ENCODE measurements at places on chromosomes 7 and 10. TPM values are rescaled to one million over a fixed set of nuclear protein-coding genes. Genes with fewer than 3 reads are reported as not detected.

DNA sequence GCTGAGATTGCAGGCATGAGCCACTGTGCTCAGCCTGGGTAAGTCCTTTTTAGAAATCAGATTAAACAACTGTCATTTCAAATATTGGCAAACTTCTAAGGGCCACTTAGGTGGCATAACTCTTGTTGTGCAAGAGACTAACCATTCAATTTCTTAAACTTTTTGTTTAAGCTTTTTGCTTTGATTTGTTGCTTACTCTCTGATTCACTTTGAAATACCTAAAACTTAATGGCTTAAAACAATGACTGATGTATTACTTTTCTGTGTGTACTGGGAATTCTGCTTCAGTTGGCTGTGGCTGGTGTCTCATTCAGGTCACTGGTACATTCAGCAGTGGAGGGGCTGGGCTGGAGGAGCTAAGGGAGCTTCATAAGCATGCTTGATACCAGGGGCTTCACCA, 28.9 kb downstream of the ZNF25 start:
- no peak for DNase-seq

HKDC1 gene
- polyA plus RNA-seq = not detected

GRCh38 chr10:87094373-87095235, at the start of the genes GLUD1 and SHLD2:
Gene GLUD1 (minus strand): TSS chr10:87094843. CDS start chr10:87094769, 74 bp downstream.
Gene SHLD2 (plus strand): TSS chr10:87095206. CDS start chr10:87151355, 56,149 bp downstream.
- peak; percentile 92 for DNase-seq

CCL26 gene
- not detected for polyA plus RNA-seq

PAX4 gene
- not detected for polyA plus RNA-seq

DNA sequence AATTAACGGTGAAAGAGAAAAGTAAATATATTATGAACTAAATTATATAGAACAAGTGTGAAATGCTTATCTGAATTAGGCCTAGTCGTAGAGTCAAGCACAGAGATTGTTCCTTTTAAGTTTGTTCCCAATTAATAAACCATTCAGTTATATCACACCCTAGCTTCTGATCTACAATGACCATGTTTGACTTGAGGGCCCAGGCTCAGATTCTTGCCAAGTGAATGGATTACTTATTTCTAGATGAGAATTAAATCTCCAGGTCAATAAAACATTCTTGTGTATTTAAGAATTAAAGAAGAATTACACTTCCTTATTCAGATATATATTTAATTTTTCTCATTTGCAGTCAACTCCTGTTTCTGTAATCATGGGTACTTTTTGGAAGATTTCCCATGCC, 37.4 kb upstream of the ARL4A start:
- no peak for DNase-seq

DNA sequence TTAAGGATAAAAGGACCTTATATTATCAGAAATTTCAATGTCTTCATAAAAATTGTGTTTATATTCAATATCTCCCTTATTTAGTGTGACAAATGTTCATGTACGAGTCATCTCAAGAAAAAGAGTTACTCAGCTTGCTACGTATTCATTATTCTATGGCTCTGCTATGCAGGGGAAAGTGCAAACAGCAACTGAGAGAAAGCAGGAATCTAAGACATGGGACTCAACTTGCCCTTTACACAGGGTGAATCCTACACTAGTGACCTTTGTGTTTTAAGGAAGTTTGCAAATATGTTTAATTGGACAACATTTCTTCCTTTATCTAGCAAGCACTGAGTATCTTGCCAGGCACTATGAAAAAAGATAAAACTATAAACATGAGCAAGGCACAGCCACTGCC, 104.7 kb downstream of the NPSR1 start:
- no peak for DNase-seq

GOLGA7B gene
- polyA plus RNA-seq = 0.27 TPM

LRMDA gene
- 2.3 TPM for polyA plus RNA-seq

- no peak for DNase-seq
Measured at GRCh38 chr10:76017026-76017732, 585.8 kb downstream of the LRMDA start.

- no peak for DNase-seq
Measured at GRCh38 chr10:91350651-91351081, 59.5 kb upstream of the HECTD2 start.

ATG9B gene
- not detected for polyA plus RNA-seq

DNA sequence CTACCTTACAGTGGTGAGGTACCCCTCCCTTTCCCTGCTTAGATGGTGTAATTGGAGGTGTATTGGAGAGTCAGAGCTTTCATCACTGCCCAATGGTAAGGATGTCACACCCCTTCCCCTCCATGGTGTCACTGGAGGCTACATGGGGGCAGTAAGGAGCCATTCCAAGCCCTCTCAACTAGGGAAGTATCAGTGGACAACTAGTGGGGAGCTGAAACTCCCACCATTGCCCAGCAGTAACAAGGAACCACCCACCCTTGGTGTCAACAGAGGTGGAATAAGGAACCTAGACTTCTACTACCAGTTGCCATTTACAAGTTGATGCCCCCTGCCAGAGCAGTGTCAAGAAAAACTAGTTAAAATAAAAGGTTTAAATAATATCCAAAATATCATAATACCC, 2.8 kb upstream of the HIBADH start:
- no peak for DNase-seq

CYP2C8 gene
- not detected for polyA plus RNA-seq

DNA sequence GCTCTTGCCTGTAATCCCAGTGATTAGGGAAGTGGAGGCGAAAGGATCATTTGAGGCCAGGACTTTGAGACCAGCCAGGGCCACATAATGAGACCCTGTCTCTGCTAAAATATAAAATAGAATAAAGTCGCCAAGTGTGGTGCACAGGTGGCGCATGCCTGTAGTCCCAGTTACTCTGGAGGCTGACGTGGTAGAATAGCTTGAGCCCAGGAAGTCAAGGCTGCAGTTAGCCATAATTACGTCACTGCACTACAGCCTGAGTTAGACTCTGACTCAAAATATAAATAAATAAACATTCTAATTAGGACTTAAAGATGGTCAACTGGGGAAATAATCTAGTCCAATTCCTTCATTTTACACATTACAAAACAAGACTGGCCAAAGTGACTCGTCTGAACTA, 768 bp downstream of the CHCHD2 start:
- peak; percentile 10 for DNase-seq

DNA sequence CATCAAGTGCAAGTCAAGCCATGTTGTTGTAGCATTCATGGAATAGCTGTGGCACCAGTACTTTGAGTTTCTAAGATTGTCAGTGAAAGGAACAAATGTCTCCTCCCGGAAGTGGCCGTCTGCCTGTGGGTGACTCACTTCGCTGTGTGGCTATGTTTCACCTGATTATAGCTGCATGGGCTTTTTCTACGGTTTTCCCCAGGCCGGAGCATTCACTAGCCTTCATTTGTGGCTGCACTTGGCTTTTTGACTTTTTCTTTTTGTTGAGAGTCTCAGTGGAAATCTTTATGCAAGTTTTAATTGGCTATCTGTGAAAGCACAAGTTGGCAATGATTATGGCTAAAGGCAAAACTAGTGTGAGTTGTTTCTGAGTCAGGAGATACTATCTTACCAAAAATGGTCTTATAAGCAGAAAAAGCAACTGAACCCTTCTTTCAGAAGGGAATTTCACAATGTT, 35.0 kb downstream of the SRI start:
- no peak for DNase-seq

HOGA1 gene
- not detected for polyA plus RNA-seq

HTR5A gene
- polyA plus RNA-seq = not detected

GRCh38 chr10:119769886-119770285, 44.0 kb downstream of the INPP5F start:
- no peak for DNase-seq

DNA sequence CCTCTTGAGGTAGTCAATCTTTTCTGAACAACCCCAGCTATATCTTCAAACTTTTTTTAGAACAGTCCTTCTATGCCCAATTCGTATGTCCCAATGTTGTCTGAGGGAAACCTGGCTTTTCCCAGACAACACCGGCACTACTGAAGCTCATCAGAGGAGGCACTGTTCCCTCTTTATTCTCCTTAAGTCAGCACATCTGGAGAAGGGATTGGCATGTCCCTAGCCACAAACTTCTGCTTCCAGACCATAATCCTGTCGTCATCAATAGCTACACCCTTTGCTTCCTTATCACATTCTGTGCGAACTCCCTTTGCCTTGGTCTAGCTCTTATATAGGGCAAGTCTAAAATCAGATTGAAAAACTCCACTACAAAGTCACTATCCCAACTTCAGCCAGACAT, 22.9 kb downstream of the PON3 start:
- no peak for DNase-seq

GRCh38 chr7:126411821-126412383, 840.8 kb downstream of the GRM8 start:
- no peak for DNase-seq

GRCh38 chr7:21947056-21947455, 1.4 kb upstream of the CDCA7L start:
- no peak for DNase-seq

GRCh38 chr7:66669088-66669487, 40.4 kb downstream of the KCTD7 start:
- no peak for DNase-seq

DNA sequence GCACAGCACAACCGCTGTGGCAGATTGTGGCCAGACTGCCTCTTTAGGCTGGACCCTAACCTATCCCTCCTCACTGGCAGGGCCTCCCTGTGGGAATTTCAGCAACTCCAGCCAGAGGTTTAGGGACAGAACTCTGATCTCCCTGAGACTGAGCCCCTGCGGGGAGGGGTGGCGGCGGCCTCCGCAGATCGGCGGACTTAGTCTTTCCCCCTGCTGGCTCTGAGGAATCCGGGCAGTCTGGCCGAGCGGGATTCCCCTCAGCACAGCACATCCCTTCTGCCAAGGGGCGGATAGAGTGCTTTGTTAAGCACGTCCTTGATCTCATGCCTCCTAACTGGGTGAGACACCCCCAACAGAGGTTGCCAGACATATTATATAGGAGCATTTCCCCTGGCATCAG, 224.2 kb upstream of the NPY start:
- DNase-seq = no peak

FBXL13 gene
- not detected for polyA plus RNA-seq

SYNPO2L gene
- not detected for polyA plus RNA-seq

GRCh38 chr10:97228130-97228774, 42.5 kb upstream of the SLIT1 start:
- DNase-seq = no peak

- DNase-seq = no peak
Measured at GRCh38 chr7:96614154-96614867, 95.3 kb downstream of the SEM1 start.

DNA sequence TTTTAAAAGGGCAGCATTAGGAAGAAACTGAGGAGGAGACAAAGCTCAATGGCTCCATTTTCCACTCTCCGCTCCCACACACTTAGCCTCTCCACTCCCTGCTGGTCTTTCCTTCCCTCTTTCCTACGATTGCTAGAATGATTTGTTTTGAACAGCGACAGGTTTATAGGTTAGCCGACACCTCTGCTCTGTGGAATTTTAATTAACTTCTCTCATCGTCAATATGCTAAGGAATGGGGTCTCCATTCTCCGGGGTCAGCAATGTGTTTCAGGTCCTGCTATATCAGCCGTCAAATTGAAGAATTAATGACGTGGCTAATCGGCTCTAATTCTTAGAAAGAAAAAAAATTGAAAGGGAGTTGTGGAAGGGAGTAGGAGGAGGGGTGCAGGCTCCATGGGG, 28.9 kb downstream of the FBXW4 start:
- DNase-seq = no peak

DNA sequence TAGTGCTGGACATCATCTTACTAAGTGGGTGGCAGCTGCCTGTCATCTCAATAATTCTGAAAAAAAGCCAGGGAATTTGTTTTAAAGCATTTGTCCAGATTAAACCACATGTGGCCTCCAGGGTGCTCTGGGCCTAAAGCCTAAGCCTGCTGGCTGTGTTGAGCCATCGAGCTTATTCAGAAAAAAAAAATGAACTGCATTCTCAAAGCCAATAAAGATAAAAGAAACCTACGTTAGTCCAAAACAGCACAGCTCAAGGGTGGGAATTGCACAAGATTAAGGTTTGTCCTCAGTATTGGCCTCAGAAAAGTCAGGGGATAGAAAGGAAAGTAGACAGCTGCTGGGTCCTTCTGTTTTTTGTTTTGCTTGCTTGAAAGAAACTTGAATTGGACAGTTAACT, 22.6 kb upstream of the PRTFDC1 start:
- DNase-seq = no peak

DNA sequence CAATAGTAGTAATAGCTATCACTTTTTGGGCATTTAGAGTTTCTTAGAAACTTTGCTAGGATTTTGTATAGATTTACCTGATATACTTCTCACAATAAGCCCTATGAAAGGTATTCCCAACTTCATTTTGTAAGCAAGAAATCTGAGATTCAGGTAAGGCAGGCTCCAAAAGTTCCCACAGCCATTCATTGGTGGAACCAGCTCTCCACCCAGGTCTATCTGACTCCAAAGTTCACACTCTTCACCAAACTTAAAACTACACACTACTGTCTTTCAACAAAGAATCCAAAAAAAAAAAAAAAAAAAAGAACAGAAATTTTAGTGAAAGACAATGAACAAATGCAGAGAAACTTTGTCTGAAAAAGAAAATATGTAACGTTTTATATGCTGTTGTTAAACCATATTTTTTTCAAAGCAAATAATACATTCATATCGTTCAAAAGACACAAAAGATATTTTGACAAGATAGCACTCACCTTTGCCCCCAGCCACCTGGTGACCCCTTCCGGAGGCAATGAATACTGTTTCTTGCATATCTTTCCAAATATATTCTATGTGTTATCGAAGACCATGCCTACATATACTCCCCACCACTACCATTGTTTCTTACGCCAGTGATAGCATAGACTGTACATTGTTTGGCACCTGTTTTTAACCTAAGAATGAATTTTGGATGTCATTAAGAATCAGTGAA, 108.2 kb downstream of the C1GALT1 start:
- DNase-seq = no peak

GRCh38 chr7:54827734-54828133, 68.7 kb upstream of the SEC61G start:
- no peak for DNase-seq

GRCh38 chr7:1721047-1721690, 51.1 kb downstream of the ELFN1 start:
- no peak for DNase-seq

DNA sequence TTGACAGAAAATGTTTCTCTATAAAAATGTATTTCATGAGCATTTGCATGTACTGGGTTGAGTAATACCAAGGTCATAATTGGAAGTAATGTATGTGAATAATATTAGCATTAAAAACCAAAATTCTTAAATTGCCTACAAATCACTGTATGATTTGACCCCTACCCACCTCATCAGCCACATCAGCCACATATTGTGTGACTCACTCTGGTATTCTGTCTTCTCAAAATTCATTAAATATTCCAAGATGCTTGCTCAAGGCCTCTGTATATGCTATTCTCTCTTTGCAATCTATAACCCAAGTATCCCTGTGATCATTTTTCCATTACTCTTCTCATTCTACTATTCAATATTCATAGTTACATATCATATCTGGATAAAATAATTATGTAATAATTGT, 21.4 kb downstream of the POT1 start:
- DNase-seq = no peak

ARHGEF35 gene
- not detected for polyA plus RNA-seq

- peak; percentile 4 for DNase-seq
Measured at GRCh38 chr10:87930934-87931835, 67.8 kb downstream of the PTEN start.

Data from immature natural killer cell (primary cell).